ENCODE measurements at places on chromosomes 5 and 9. TPM values are rescaled to one million over a fixed set of nuclear protein-coding genes. Genes with fewer than 3 reads are reported as not detected.

The TRIP13 gene
- 9.3 TPM for total RNA-seq

The FRRS1L gene
- total RNA-seq, result 5.9 TPM

The PGM5 gene
- total RNA-seq, result 5.8 TPM

The TNFSF8 gene
- 0.43 TPM for total RNA-seq

The PRDM9 gene
- not detected for total RNA-seq

The PCDHB10 gene
- total RNA-seq, result 2.1 TPM

The SYNPO gene
- total RNA-seq, result 24.5 TPM

GRCh38 chr5:74613283-74613682, 27.2 kb downstream of the ENC1 start:
- H3K36me3 ChIP-seq, result no peaks in the 10 kb centered on the region
- peaks cover 38% of the 10 kb centered on the region for H3K4me1 ChIP-seq
- no peak for DNase-seq
- H3K27me3 ChIP-seq, result no peaks in the 10 kb centered on the region
- no peak overlapping the region for H3K27ac ChIP-seq
- H3K4me3 ChIP-seq, result no peak overlapping the region

DNA sequence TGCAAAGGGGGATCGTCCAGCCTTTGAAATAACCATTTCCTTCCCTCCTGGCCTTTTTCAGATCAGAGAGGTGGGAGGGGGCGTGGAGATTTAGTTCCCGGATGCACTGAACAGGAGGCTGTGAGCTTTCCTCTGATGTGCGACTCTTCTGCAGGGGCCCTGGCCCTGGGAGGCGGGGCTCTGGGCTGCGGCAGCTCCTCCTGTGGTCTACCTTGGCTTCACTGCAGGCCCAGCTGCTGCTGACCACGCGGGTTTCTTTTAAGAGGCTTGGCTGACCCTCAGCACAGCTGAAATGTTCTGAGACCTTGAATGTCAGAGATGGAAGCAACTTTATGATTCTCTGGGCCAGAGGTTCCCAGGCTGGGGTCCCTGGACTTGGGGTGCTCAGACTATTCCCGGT, 27.0 kb upstream of the COL15A1 start:
- no peaks in the 10 kb centered on the region for H3K36me3 ChIP-seq
- H3K4me3 ChIP-seq, result no peak overlapping the region
- no peak overlapping the region for H3K27ac ChIP-seq
- no peaks in the 10 kb centered on the region for H3K4me1 ChIP-seq
- H3K27me3 ChIP-seq, result peaks cover 2% of the 10 kb centered on the region

GRCh38 chr9:114893221-114894010, 37.0 kb downstream of the TNFSF8 start:
- peaks cover 18% of the 10 kb centered on the region for H3K4me1 ChIP-seq
- H3K36me3 ChIP-seq, result no peaks in the 10 kb centered on the region
- DNase-seq, result no peak

GRCh38 chr5:150176745-150177477, 10.3 kb downstream of the CDX1 start:
- DNase-seq, result no peak
- H3K4me3 ChIP-seq, result no peak overlapping the region
- H3K27me3 ChIP-seq, result peaks cover 5% of the 10 kb centered on the region
- H3K36me3 ChIP-seq, result no peaks in the 10 kb centered on the region
- peaks cover 19% of the 10 kb centered on the region for H3K4me1 ChIP-seq

DNA sequence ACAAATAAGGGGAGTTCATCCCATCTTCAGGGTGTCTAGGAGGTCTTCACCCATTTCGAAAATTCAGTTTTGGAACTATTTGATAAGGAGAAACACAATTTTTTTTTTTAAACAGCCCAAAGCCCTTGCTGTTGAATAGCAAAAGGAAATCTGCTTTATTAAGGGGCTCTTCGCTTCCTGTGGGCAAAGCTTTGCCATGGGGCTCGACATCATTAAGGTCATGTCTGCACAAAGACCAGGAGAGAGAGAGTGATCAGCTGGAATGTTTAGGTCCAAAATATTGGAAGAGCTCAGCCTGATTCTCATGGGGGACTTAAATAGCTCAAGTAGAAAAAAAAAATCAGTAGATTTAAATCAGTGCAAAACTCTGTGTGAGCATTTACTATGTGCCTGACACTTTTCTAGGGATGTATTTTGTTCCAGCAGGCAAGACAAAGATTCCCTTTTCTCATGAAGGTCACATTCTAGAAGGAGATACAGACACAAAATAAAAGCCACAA, 564.6 kb upstream of the KLF4 start:
- H3K4me3 ChIP-seq, result no peak overlapping the region
- no peak for DNase-seq
- no peaks in the 10 kb centered on the region for H3K36me3 ChIP-seq
- no peak overlapping the region for H3K27ac ChIP-seq
- peaks cover 3% of the 10 kb centered on the region for H3K27me3 ChIP-seq

GRCh38 chr5:51398875-51399642, 15.8 kb downstream of the ISL1 start:
- no peaks in the 10 kb centered on the region for H3K36me3 ChIP-seq
- peaks cover 92% of the 10 kb centered on the region for H3K27me3 ChIP-seq
- H3K4me1 ChIP-seq, result peaks cover 12% of the 10 kb centered on the region
- peak overlapping the region; percentile 26 for H3K27ac ChIP-seq

DNA sequence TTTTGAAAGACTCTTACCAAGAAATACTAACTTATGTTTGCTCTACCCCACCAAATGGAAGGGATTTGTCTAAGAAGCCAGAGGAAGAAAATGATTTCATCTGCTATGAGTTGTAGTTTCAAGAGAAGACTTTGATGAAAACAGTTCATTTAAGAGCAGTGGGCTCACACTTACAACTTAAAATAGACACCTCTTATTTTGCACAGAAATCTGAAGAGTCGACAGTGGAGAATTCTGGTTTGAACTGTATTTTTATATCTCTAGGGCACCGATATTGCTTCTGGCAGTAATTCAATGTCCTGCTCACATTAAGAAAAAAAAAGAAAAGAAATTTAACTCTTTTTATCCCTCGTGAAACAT, 1.9 kb upstream of the DAB2 start:
- peak overlapping the region; percentile 43 for H3K27ac ChIP-seq
- peak overlapping the region; percentile 57 for H3K4me3 ChIP-seq
- H3K36me3 ChIP-seq, result peaks cover 5% of the 10 kb centered on the region

DNA sequence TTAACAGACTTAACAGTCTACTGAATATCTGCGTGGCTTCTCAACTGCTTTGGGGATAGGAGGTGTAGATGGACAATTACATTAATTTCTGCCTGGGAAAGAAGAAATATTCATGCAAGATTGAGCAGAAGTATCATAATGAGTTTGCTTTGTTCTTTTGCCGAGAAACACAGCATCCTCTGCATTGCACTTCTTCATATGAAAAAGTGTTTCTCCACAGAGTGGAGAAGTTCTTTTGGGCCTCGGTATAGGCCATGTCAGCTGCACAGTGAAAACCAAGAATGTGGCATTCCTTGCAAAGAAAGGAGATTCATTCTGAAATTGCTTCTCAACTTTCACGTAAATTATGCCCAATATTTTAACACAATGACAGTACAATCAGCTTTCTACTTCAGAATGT, 17.6 kb upstream of the SNX2 start:
- no peak overlapping the region for H3K27ac ChIP-seq
- H3K4me3 ChIP-seq, result no peak overlapping the region
- DNase-seq, result no peak

GRCh38 chr9:107281184-107281583, 1.9 kb upstream of the RAD23B start:
- peaks cover 21% of the 10 kb centered on the region for H3K4me1 ChIP-seq
- no peaks in the 10 kb centered on the region for H3K27me3 ChIP-seq
- no peak for DNase-seq
- H3K27ac ChIP-seq, result peak overlapping the region; percentile 97
- peak overlapping the region; percentile 76 for H3K4me3 ChIP-seq
- peaks cover 3% of the 10 kb centered on the region for H3K36me3 ChIP-seq

- H3K27me3 ChIP-seq, result peaks cover 60% of the 10 kb centered on the region
- no peak for DNase-seq
- H3K36me3 ChIP-seq, result no peaks in the 10 kb centered on the region
- H3K4me3 ChIP-seq, result peak overlapping the region; percentile 51
- H3K27ac ChIP-seq, result no peak overlapping the region
Observed at GRCh38 chr5:178993236-178993765, 1.8 kb downstream of the GRM6 start.

DNA sequence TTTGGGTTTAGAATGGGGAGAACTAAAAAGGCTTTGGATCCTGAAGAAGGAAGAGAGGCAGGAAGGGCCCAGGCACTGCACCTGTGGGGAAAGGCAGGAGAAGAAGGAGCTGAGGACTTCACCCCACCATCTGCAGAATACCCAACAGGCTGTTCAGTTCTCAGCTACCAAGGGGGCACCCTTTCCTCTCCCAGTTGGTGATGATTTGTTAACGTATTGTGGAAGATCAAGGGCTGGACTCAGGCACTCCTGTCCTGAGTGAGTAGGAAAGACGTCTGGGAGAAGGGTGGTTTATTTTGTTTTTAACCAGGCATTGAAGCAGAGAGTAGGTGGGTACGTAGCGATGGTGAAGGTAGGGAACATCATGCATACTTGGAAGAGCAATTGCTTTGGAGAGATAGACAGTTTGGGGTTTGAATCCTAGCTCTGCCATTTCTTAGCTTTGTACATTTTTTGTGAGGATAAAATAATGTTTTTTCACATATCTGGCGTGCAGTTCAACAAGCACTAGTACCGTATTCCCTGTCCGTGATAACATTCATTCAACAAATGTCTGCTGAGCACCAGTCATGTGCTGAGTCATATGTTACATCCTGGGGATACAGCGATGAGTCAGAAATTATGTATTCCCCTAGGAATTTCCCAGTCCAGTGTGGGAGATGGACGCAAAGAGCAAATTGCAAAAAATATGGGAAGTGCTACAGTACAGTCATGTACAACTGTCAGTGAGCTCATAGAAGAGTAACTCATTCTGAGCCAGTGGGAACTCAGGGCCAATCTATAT, 2.1 kb downstream of the MSANTD3 start:
- H3K4me3 ChIP-seq, result peak overlapping the region; percentile 83
- no peak for DNase-seq
- H3K27ac ChIP-seq, result peak overlapping the region; percentile 67
- no peaks in the 10 kb centered on the region for H3K27me3 ChIP-seq
- peaks cover 12% of the 10 kb centered on the region for H3K36me3 ChIP-seq

DNA sequence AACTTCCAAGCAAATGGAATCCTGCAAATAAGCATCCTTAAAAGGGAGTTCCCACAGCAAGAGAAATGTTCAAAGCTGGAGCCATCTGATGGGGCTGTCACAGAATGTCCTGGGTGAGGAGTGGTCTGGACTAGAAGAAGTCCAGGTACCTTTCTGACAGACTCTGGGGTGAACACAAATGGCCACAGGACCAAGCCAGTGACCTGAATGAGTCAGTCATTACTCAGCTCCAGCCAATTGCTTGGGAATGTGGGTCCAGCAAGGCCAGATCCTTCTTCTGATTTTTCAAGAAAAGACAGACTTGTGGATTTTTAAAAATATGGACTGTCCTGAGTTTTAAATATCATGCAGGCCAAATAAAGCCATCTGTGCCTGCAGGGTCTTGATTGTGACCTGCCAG, 30.1 kb downstream of the GALNT10 start:
- no peak overlapping the region for H3K4me3 ChIP-seq
- no peaks in the 10 kb centered on the region for H3K27me3 ChIP-seq
- DNase-seq, result no peak
- peaks cover 37% of the 10 kb centered on the region for H3K4me1 ChIP-seq
- H3K27ac ChIP-seq, result no peak overlapping the region
- no peaks in the 10 kb centered on the region for H3K36me3 ChIP-seq

GRCh38 chr5:178240341-178240741, 7.7 kb upstream of the PHYKPL start:
- peaks cover 3% of the 10 kb centered on the region for H3K27me3 ChIP-seq
- H3K4me1 ChIP-seq, result peaks cover 5% of the 10 kb centered on the region
- no peak overlapping the region for H3K27ac ChIP-seq
- no peaks in the 10 kb centered on the region for H3K36me3 ChIP-seq
- no peak for DNase-seq

DNA sequence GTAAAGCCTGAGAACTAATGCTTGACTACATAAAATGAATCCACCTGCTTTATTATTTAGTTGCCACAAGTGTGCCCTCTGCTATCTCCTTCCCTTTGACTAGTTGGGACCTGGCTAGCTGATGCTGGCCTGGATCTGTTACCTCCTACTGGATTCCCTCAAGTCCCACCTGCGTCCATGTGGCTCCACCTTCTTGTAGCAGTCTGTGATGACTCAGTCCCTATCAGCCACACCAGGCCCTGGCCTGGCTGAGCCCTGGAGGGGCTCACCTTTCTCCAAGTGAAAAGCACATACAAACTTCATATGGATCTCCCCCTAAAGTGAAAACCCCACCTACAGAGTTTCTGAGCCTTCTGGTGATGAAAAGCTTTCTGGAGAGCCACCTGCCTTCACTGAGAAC, 611.4 kb downstream of the SEMA5A start:
- no peak overlapping the region for H3K27ac ChIP-seq
- no peak overlapping the region for H3K4me3 ChIP-seq
- H3K4me1 ChIP-seq, result no peaks in the 10 kb centered on the region
- H3K27me3 ChIP-seq, result no peaks in the 10 kb centered on the region
- DNase-seq, result no peak

DNA sequence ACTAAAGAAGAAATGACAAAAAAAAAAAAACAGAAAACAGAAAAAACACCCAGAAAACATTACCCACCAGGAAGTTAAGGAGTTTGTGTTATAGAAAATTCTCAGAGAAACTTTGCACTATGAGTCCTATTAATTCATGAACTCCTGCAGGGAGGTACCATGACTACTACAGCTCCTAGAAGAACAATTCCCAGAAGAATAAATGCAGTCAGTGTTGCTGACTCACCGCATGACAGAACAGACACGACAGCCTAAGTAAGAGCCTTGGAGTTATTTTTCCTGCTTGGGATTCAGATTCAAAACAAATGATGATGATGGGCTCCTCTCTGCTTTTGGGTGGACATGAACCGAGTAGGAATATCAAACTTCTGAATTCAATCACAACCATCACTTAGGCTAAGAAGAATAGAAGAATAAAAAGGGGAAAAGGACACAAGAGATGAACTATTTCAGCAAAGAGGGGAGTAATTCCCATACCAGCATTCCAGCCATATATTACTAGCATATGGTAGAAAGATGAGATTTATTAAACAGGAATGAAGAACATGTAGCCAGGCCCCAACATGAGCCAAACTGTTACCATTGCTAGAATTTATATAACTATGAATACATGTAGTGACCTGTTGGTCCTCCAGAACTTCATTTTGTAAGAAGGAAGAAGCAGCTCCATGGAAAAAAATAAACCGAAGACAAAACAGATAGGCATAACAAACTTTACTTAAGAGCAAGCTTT, 209.6 kb upstream of the PDE4D start:
- no peak overlapping the region for H3K4me3 ChIP-seq
- H3K36me3 ChIP-seq, result no peaks in the 10 kb centered on the region
- no peaks in the 10 kb centered on the region for H3K27me3 ChIP-seq
- H3K27ac ChIP-seq, result no peak overlapping the region
- no peak for DNase-seq
